T-cell (primary cell): ENCODE measurements at places on chromosomes 1 and 21.
A peak's percentile ranks its signal among the peaks of the same experiment; 100 is the strongest.

- DNase-seq, result no peak
Measured at GRCh38 chr1:9843576-9843945, 19.8 kb upstream of the CLSTN1 start.

DNA sequence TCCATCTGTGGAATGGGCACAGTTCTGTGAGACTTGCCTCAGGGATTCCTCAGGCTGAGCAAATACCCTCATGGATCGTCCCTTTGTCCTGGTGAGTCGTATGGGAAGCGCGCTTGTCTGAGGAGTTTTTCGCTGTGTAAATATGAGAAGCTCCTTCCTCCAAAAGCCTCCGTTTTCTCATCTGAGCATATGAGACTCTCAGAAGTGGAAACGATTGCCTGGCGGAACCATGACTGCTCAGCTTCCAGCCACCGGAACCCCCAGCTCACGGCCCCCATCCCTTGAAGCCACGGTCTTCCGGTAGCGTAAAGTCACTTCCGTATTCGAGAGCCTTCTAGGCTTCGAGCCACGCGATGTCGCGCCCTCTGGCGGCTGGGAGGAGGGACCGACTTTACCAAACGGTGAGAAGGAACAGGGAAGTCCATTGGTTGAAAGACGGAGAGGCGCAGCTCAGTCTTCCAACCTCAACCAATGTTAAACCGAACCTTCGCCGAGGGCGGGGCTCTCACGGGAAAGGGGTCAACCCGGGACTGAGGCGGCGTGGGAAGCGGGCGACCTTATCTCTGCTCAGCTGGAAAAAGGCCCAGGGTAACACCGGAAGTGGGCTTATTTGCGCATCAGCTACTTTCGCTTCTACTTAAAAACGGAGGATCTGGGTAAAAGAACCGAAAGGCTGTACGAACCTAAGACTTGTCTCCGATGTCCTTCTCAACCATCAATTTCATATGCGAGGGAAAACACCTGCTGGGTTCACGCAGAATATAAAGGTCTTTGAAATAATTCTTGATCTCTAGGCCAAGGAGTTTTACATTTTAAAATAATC lies 46.3 kb downstream of the AZIN2 start:
- peak; percentile 100 for DNase-seq

GRCh38 chr1:39892601-39893595 lies 8.8 kb downstream of the MYCL start:
- DNase-seq, result no peak

DNA sequence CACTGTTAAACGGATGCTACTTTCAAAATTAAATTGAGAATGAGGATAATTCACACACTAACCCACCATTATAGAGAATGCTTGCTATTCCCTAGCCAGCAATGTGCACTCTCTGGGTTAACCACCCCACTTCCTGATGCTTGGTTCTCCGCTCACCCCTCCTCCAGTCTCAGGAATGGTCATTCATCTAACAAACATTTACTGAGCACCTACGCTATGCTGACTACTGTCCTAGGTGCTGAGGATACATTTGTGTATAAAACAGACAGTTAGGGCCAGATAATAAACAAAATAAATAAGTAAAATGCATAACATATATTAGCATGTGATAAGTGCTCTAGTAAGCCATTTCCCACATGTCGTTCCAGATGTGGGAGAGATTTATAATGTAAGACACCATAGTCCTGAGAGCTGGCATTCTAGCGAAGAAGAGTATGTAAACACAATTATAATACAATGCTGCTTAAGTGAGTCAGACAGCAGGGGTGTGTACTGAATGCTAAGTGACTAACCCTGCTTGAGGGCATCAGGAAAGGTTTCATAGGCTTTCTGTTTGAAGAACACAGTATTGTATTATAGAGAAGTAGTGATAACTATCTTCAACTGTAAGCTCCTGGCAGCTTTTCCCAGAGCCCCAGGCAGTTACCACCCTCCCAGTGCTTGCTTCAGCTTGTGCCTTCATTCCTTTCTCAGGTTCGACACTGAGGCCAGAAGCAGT lies 126.7 kb upstream of the CACHD1 start:
- DNase-seq, result no peak

DNA sequence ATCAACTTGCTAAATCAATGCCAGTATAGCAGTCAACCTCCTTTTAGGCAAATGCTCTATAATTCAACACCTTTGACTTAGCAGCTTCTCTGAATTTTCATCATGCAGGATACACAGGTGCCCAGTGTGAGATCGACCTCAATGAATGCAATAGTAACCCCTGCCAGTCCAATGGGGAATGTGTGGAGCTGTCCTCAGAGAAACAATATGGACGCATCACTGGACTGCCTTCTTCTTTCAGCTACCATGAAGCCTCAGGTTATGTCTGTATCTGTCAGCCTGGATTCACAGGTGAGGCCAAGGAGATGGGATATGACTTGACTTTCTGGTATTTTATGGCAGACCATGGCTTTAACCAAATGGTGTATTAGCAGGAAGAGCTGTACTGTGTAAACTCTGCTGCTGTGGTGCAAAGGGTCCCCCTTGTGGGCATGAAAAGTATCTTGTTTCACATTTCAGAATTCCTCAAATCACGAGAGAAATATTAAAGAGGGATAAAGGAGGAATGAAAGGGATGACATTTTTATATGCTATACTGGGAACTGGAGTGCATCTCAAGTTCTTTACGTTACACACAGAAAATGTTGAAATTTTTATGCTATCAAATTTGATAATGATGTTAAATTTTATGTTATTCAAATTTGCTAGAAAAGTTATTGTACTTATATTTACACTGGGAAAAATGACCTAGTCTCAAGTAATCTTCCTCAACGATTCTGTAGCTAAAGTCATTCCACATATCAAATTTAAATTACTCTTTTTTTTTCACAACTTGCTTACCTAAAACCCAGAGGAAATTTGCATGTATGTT lies 88.9 kb downstream of the CRB1 start:
- DNase-seq, result peak; percentile 7

GRCh38 chr1:156421939-156422601 lies 53.1 kb downstream of the RHBG start:
- no peak for DNase-seq
